KBM-7 (cell line): ENCODE measurements at places on chromosomes 2 and 18.

- DNase-seq = no peak
These were observed 18.9 kb upstream of the SCYGR2 start for GRCh38 chr2:227579791-227580190.

- no peak for DNase-seq
These were observed 198.1 kb upstream of the SLC39A10 start for GRCh38 chr2:195458936-195459335.

DNA sequence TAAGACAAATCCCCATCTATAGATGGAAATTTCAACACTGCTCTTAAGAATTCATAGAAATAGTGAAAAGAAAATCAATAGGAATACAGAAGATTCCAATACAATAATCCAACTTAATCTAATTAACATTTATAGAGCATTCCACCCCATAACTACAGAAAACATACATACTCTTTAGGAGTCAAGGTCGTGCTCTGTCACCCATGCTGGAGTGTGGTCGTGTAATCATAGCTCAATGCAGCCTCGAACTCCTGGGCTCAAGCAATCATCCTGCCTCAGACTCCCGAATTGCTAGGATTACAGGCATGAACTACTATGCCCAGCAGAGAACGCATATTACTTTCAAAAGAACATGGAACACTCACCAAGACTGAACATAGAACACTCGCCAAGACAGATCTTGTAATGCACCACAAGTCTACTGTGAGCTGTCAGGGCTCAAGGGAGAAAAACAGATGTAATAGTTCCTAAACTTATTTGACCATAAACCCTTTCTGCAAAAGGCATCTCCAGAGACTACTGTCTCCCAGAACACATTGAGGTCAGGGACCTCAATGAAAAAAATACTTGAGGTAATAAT, 14.1 kb downstream of the MEMO1 start:
- DNase-seq = no peak

DNA sequence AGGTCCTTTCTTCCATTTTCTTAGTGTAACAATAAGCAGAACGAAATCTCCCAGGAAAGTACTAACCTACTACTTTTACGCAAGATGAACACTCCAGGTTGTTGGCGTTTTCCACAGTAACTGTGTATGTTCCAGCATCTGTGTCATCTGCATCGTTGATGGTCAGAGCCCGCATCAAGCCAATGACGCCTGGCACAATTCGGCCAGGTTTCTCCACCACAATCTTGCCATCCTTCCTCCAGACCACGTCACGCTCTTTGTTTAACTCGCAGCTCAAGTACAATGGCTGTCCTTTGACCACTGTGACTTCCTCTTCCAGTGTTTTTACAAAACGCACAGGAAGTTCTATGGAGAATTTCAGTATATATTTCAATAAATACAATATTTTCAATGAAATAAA, 155.6 kb downstream of the PLEKHA3 start:
- DNase-seq = no peak

DNA sequence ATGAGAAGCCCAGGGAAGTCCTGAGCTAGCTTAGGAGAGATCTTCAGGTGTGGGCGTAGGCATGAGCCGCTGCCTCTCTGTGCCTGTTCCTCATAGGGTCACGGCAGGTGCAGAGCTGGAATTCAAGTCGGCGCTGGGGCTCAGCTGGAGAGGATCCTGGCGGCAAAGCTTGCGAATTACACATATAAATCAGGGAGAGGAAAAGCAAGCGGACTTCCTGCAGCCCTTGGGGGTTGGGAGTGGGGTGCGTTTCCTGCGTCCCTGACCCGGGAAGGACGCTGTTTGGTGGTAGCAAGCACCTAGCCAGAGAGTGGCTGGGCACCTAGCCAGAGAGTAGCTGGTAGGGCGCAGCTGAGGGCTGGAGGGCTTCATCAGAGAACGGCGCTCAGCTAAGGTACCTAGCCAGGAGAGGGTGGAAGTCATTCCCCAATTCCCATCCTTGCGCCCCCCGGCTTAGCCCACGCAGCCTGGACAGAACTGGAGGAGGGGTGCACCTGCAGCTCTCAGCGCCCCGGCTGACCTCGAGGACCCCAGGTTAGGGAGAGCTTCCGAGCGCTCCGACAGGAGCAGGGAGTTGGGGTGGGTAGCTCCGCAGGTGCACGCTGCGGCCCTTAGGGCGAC, 459 bp upstream of the EFR3B start:
- peak; percentile 29 for DNase-seq

- DNase-seq = no peak
These were observed 7.8 kb upstream of the CCDC141 start for GRCh38 chr2:179057737-179058136.

DNA sequence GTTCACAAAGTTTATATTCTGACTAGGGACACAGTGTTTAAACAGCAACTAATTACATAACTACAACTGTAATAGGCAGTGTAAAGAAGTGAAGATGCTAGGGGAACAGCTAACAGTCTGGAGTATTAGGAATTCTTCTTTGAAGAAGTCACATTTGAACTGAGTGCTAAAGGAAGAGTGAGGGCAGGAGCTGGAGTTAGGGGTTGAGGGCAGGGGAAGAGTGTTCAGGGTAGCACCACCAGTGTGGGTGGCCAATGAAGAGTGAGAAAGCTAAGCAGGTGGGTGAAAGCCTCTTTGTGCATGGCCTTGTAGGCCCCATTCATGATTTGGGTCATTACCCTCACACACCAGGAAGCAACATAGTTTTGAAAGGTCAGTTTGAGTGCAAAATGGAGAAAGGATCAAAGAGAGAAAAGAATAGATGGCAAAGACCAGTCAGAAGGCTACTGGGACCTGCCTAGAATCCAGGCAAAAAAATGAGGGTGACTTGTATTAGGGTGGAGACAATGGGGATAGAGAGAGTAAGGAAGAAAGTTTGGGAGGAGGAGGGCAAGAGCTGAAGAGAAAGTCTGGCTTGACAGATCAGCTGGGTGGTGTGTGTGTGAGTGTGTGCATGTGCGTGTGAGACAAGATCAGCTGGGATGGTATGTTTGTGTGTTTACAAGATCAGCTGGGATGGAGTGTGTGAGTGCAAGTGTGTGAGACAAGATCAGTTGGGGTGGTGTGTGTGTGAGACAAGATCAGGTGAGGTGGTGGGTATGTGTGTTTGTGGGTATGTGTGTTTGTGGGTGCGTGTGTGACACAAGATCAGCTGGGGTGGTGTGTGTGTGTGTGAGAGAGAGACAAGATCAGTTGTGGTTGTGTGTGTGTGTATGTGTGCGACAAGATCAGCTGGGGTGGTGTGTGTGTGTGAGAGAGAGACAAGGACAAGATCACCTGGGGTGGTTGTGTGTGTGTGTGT, 43.6 kb upstream of the AGPS start:
- no peak for DNase-seq

GRCh38 chr2:168465594-168465993, 9.5 kb downstream of the CERS6 start:
- DNase-seq = no peak

- peak; percentile 17 for DNase-seq
These were observed at the start of gene FAM110C for GRCh38 chr2:46471-47345. Gene FAM110C, minus strand, starts transcription at chr2:46505. Its CDS starts 120 bp downstream, at chr2:46385.

DNA sequence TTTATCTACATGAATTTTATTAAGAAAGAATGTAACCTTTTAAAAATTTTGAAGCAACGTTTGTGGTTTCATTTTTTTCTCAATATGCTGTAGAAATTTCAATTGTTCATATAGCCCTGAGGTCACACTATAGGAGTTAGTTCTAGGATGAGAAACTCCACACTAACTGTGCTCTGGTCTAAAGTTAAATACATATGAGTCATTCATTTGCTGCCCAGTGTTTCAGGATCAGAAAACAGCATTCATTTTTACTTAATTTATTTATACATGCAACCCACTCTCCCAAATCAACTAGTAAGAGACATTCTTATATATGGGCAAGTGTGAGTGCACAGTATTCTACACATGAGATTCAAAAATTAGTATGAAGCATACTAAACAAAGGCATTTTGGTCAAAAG, 137.9 kb downstream of the DOCK10 start:
- DNase-seq = no peak

DNA sequence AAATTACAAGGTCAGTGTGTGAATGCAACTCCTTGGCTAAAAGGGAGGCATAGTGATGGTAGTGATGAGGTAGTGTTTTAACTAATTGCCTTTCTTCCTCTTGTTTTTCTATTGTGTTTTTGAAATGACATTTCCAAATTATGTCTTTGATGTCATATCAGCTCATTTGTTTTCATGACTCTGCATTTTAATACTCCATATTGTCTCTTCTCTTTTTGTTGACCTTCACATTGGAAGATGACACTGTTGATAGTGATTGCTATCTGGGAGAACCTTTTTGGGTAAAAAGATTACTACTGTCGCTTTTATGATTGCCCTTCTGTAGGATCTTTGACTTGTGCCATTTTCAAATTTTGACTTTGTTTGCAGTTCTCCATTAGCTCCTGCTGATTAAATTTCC, 3.0 kb downstream of the GIGYF2 start:
- no peak for DNase-seq

GRCh38 chr2:53217250-53217649, 550.4 kb upstream of the CHAC2 start:
- DNase-seq = no peak

DNA sequence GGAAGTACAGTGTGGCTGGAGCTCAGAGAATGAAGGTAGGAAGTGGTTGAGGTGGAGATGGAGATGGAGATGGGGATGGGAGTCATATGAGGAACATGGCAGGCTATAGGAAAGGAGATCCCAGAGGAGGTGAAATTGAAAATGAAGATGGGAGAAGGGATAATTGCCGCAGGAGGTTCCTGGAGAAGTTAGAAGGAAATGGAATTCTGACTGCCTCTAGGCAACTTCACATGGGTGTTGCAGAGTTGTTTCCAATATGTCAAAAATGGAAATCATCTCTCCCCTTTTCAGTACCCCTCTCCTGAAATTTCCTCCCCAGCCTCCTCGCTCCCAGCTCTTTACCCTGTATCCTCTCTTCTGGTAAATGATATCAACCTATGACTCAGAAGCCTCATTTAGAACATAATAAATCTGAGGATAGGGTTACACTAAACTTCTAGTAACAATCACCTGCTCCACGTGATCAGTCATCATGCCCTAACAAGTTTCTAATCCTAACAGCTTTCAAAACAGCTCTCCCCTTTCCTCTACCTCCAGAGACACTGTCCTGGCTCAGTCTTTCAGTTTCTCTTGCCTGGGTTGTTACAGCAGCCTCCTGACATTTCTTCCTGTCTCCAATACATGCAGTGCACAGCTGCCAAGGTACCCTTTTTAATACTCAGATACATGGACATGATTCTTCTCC, 201.9 kb upstream of the RBMS1 start:
- DNase-seq = no peak

- no peak for DNase-seq
These were observed 39.1 kb upstream of the STK39 start for GRCh38 chr2:168286535-168286934.
